Stimulated activated CD4-positive, alpha-beta T cell treated with anti-CD3 and anti-CD28 coated beads, Interleukin-15, amount 100 ng/mL, for 1 hour (primary cell): ENCODE measurements at places on chromosomes 3 and 15.

- DNase-seq = no peak
Observed at GRCh38 chr3:193744048-193744821, 151.2 kb downstream of the OPA1 start.

DNA sequence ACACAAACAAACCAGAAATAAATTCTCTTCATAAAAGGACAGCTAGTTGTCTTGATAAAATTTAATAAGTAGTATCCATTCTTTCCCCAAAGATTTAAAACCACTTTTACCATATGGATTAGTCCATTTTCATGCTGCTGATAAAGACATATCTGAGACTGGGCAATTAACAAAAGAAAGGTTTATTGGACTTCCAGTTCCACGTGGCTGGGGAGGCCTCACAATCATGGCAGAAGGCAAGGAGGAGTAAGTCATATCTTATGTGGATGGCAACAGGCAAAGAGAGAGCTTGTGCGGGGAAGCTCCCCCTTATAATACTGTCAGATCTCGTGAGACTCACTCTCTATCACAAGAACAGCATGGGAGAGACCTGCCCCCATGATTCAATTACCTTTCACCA, 38.7 kb downstream of the C2CD4B start:
- no peak for DNase-seq

DNA sequence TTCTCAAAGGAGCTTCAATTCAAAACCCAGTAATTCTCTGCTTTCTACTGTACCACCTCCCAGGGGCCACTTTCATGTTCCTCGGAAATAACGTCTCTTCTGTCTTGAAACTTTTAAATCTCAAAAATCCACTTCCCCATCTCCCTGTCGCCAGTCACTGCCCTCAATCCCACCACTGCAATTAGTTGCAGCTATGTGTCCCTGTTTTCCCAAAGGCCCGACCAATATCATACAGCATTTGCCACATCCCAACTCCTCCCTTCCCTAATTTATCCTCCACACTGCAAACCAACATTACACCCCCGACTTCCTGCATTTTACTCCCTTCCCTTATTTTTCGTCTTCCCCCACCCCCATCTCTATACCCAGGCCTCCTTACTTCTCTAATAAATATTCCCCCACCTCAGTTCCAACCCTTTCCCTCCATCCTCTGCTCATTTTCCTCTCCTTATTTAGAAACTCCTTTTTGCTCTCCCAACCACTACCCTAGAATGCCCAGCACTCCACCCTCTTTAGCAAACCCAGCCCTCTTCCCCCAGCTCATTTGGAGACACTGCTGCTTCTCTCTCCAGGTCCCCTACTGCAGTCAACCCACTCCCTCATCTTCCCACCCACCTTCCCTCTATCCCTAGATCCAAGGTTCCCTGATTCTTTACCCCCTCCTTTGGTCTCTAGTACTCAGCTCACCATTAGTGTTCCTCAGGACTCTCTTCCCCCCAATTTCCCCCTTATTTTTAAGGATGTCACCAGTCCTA, 1.1 kb downstream of the NPTN start:
- no peak for DNase-seq

- DNase-seq = no peak
Observed at GRCh38 chr3:22608721-22609120, 594.4 kb upstream of the UBE2E2 start.

- no peak for DNase-seq
Observed at GRCh38 chr3:194930377-194931204, 244.9 kb downstream of the FAM43A start.

- DNase-seq = no peak
Observed at GRCh38 chr3:59180006-59180405, 130.2 kb upstream of the CFAP20DC start.

- no peak for DNase-seq
Observed at GRCh38 chr3:99012051-99012450, 110.6 kb upstream of the DCBLD2 start.

- no peak for DNase-seq
Observed at GRCh38 chr15:70741107-70741531, 22.2 kb downstream of the UACA start.

DNA sequence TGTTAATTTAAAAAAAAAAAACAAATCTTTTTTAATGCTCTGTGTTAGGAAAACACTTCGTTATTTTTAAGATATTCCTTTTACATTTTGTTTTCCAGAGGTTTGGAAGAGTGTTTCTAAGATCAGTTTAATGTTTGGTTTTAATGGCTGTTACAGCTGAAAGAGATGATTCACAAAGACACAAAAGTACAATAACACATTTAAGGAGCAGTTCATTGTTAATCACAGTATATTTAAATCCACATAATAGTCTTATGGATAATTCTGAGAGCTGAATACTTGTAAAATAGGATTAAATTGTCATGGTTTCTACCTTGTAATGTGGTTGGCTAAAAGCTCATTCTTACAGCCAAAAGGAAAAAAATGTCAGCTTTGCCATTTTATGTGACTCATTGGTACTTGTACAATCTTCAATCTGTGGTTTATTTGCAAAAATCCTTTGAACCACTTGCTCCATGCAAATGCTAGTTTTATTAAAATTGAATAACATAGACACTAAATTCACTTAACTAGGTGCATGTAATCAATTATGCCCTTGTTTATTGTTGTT, 426.4 kb downstream of the NLGN1 start:
- no peak for DNase-seq
